ENCODE measurements at places on chromosomes 6 and 20.

- DNase-seq, result no peak
Measured at GRCh38 chr6:63816982-63817436, 181.4 kb downstream of the PHF3 start.

DNA sequence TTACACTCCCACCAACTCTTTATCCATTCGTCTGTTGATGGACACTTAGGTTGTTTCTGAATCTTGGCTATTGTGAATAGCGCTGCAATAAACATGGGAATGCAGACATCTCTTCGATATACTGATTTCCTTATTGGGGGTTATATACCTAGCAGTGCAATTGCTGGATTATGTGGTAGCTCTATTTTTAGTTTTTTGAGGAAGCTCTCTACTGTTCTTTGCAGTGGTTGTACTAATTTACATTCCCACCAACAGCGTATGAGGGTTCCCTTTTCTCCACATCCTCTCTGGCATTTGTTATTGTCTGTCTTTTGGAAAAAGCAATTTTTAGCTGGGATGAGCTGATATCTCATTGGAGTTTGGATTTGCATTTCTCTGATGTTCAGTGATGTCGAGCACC is 4.6 kb upstream of the PFDN4 start:
- DNase-seq, result no peak

- no peak for DNase-seq
Measured at GRCh38 chr20:50329981-50330503, 139.4 kb downstream of the CEBPB start.

DNA sequence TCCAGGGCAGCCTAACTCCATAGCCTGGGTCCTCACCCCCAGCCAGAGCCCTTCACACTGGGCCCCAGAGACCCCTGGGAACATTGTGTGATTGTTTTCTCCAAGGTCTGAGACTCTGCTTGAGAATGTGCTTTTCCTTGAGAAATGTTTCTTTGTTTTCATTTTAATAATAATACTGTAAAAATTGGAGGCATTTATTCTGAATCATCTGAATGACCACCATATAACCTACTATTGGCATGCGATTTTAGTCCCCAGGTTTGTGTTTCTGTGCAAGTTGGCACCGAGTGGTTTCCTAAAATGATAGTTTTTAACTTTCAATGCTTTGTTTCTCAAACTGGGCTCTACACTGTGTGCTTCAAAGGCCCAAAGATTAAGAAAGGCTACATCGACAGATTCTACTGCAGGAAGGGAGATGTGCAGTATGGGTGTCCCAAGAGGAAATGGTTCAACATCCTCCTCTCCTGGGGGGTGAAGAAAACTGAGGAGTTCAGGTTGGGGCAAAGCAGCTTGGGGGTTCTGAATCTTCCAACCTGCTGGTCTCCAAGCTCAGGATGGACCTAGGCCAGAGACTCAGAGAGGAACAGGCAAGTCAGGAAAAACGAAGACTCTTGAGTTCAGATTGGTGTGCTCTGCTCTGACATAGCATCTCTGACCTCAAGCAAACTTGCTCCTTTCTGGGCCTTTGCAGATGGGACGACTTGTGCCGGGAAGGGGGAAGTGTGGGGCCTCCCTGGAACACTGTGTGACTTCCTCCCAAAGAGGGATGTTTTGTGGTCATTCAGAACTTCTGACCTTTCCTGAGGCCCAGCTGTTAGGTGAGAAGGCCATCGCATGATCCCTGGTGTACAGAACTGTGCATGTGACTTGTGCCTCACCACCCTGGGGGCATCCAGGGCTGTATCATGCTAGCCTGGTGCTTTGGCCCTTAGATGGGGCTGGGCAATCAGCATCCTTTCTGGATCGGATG is 31.0 kb downstream of the DAAM2 start:
- no peak for DNase-seq

DNA sequence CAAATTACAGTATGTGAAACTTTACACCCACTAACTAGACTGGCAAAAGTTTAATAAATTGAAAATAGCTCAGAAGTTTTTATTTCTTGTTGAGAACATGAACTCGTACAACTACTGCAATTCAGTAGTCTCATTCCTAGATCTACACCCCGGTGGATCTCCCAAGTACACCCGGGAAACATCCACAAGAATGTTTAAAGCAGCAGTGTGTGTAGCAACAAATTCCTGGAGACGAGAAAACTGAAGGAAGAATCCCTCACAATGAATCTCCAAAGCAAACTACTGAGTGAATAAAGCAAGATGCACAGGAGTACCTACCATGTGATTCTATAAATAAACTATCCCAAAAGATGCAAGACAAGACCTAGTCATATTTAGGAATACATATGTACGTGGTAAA is 954.0 kb upstream of the MAP3K7 start:
- no peak for DNase-seq

- DNase-seq, result no peak
Measured at GRCh38 chr20:9093218-9093957, 24.5 kb downstream of the PLCB4 start.

GRCh38 chr6:35018746-35019145 is 122.4 kb downstream of the TCP11 start:
- no peak for DNase-seq

DNA sequence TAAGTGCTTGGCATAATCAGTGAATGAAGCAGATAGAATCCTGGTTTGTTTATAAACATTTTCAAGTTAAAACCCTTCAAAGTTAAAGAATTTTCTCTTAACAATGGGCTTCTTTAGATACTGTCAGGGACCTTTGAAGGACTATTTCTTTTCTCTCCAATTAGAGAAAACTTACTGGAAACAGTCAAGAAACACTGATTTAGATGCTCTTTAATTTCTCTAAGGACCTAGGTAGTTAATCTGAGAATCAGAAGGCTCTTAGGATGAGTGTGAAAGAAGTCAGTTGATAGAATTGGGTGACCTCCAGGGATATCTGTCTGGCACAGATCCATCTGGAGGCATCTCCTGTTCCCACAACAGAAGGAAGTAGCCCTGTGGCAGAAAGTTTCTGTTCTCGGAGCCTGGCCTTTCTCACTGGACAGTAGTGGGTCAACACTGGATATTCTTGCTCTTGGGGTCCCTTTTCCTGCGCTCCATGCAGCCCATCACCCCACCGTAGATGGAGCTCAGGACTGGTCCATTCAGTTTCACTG is 22.5 kb downstream of the KIAA0408 start:
- DNase-seq, result no peak

DNA sequence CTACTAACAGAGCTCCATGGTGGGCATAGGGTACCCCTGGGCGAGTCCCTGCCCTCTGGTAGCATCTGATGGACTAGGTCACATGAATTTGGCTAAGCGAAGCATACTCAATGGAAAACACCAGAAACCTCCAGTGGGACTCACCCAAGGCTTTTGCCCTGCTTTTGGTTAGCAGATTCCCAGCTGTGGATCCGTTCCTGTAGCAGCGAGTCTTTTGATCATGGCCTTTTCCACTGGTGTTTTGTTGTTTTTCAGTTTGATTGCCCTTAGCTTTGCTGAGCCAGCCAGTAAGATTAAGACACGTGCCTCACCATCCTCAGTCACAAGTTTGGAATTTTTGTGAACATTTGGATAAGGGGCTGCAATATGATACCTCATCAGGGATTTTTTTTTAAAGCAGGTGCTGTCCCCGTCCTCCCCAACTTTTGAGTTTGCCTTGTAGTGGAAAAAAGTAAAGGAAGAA is 8.0 kb downstream of the TNFAIP3 start:
- DNase-seq, result no peak

DNA sequence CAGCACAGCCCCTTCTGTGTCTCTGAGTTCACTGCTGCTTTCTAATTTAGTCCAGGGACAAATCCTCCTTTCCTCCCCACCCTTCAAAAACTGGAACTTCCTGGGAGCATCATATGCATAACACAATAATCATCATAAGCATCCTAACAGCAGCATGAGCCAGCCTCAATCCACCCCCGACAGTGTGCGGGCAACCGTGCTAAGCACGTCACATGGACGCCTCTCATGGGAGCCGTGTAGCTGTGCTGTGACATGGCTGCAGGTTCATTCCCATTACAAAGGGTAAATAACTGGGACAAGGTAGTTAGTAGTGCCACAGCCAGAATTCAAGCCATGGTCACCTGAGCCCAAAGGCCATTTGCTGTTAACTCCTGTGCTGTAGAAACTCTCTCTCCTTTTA is 24.5 kb upstream of the ULBP3 start:
- no peak for DNase-seq

- DNase-seq, result no peak
Measured at GRCh38 chr6:167846997-167847606, 20.4 kb downstream of the AFDN start.

DNA sequence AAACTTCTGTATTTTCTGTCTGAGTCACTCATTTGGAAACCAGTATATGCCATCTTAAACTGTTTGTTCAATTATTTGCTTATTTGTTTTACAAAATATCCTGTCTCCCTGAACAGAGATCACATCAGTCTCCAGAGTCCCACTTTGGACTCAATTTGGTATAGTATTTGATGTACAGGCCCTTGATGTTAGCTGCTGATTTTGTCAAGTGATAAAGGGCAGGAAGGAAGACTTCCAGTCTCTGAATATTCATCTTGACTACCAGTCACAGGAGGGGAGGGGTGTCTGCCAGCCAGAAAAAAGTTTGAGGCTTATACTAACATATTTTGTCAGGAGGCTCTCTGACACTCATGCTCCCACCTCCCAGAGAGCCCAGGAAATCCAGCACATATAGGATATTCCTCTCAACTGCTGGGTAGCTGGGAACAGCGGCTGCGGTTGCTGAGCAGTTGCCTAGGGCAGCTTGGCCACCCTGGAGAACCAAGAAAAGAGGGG is 376.8 kb upstream of the RUNX2 start:
- no peak for DNase-seq

GRCh38 chr20:50843331-50844276 is 48.7 kb downstream of the BCAS4 start:
- no peak for DNase-seq

- no peak for DNase-seq
Measured at GRCh38 chr20:47784599-47785310, 526 bp downstream of the SULF2 start.

GRCh38 chr6:143205991-143206390 is 145.3 kb downstream of the AIG1 start:
- no peak for DNase-seq

- DNase-seq, result no peak
Measured at GRCh38 chr20:41172296-41173140, 35.2 kb downstream of the PLCG1 start.

- DNase-seq, result no peak
Measured at GRCh38 chr6:40440053-40440452, 147.1 kb downstream of the LRFN2 start.

DNA sequence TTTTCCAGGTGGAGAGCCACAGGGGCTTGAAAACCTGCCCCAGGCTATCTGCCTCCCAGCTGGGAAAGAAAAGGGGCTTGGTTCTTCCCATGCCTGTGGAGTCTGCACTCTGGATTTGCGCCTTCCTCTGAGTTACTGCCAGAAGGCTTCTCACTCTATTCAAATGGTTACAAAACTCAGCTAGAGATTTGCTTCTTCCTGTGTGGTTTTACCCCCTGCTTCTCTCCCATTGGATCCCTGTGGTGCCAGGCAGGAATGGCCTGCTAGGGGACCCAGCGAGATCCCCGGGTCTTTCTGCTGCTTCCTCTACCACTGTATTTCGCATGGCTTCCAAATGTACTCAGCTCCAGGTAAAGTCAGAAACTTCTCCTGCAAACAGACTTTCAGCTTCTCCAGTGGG is 192.0 kb upstream of the HS3ST5 start:
- no peak for DNase-seq

GRCh38 chr6:108222064-108222463 is 38.8 kb downstream of the SNX3 start:
- DNase-seq, result no peak

DNA sequence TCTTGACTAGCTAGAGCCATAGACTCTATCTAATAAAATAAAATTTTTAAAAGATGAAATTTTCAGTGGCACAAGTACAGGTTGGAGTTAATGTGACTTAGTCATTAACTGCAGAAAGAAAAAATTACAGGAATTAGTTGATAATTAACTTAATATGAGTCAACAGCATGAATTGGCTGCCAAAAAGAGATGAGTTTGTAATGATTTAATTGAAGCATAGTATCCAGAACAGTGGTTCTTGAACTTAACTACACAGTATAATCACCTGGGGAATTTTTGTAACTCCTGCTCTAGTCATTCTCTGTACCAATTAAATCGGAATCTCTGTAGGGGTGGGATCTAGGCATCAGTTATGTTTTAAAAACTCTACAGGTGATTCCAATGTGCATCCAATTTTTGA is 46.3 kb upstream of the HMGN3 start:
- no peak for DNase-seq

Data from activated CD8-positive, alpha-beta memory T cell treated with anti-CD3 and anti-CD28 coated beads, Interleukin-2, amount 50 U/mL, for 4 hours (primary cell).